Cortex of kidney (tissue), 1 donor: ENCODE measurements at places on chromosomes 13 and 19.

- no peak for DNase-seq
Observed at GRCh38 chr19:34269489-34269888, 15.1 kb downstream of the GARRE1 start.

DNA sequence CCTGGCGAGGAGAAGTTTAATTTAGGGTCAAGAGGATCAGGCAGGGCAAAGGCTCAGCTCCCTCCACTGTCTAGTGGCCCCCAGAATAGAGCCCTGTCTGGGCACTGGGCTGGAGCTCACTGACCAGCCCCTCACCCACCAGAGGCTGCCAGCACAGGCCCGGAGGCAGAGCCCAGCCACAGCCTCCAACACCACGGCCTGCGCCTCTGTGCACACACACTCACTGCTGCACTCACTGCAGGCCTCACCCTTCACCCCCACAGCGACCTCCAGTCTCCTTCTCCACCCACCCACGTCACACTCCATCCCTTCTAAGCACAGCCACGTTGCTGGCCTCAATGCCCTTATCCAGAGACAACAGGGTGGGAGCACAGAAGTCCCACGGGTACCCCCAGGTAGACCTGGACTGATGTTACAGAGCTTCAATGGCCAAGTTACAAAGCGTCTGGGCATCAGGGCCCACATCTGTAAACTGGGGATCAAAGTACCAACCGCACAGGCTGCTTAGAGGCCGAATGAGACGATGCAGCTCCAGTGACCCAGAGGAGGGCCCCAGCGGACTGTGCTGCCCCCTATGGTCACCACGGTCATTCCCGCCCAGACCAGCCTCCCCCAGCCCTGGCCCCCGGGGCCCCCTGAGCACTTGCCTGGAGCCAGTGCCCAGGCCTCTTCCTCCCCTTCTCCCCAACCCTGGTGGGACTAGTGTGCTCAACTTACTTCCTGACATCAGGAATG, 4.5 kb upstream of the PRKD2 start:
- DNase-seq, result no peak

GRCh38 chr13:72839831-72840426, 58.0 kb downstream of the PIBF1 start:
- DNase-seq, result no peak

GRCh38 chr13:109144693-109145437, 515.5 kb downstream of the MYO16 start:
- DNase-seq, result no peak

GRCh38 chr13:66821551-66821950, 408.6 kb downstream of the PCDH9 start:
- no peak for DNase-seq

- DNase-seq, result no peak
Observed at GRCh38 chr19:31356587-31357314, 7.5 kb upstream of the TSHZ3 start.

DNA sequence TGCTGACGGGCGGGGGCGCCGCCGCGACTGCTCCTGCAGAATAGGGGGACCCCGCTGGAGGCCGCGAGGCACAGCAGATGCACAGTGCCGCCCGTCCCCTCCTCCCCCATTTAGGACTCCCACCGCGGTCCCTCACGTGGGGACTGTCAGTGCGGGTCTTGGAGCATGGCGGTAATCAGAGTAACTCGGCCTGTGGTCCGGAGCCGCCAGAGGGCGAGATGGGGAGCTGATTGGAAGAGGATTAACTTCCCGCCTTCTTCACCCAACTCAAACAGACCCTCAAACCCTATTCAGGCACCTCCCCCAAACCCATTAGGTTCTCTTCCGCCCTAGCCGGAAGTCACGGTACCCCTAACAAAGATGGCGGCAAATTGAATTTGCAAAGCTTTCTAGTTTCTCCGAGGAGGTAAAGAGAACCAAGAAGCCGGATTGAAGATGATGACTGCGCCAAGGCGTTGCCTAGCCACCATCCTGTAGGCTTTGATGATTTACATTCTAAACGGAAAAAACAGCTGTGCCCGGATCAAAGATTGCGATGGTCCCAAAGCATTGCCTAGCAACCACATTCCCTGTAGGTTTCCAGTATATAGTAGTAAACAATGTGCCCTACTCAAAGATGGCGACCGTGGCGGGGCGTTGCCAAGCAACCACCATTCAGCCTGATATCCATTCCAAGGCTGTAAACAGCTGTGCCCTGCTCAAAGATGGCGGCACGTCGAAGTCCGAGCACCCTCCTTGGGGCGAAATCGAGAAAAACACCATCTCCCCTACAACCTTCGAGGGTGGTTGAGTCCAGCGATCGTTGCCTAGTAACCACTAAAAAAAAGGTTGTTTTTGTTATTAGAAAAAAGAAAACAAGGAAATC, at the start of gene FUZ:
TSS of gene FUZ (minus strand) at position 296 of the 865 bp plus-strand sequence. CDS start at position 110, 186 bp downstream.
- DNase-seq, result no peak

DNA sequence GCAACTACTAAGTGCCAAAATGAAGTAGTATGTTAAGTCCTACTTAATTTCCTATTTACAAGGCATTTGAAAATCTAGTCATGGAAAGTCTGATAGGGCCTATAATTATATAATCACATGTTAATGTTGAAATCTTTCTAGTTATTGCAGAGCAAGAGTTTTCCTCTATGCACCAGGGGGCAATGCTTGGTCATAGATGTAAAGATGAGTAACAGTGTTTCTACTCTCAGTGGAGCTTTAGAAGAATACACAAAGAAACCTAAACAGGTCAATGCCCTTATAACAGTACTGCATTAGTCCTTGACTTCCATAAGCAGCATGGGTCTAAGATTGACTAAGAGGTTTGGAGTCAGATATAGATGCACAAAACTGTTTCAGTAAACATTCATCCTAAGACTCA, 218.7 kb downstream of the KCTD12 start:
- no peak for DNase-seq

- DNase-seq, result no peak
Observed at GRCh38 chr13:21932996-21933395, 262.1 kb downstream of the FGF9 start.

DNA sequence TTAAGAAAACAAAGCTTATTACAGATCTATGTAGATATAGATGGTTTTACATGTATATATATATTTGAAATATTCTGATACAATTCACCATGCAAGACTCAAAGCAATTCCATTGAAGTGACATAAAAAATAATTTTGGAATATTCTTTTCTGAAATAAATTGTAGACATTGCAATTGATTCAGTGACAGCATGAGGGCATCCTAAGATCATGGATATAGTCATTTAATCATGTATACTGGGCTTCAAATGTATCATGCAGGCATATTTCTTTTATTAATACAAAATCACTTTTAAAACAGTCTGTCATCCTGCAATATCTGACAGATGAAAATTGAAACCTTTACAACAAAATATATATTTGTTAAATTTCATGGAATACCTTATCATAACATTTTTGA, 286.7 kb upstream of the SLITRK6 start:
- no peak for DNase-seq

DNA sequence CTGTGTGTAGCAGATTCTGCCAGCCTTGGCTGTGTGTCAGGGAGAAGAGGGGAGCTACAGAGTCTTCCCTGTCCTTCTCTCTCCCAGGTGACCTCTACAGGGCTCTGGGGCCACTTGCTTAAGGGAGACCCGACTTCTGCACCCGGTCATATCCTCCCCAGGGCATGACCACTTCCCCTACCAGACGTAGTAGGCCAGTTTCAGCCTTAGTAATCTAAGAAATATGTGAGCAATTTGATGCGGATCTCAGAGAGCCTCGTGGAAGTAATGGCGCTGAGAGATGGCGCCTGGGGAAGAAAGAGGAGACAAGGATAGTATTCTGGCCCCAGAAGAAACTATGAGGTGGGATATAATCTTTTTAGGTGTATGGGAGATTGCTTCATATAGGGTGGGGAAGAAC, 41.9 kb downstream of the NFIX start:
- DNase-seq, result no peak

DNA sequence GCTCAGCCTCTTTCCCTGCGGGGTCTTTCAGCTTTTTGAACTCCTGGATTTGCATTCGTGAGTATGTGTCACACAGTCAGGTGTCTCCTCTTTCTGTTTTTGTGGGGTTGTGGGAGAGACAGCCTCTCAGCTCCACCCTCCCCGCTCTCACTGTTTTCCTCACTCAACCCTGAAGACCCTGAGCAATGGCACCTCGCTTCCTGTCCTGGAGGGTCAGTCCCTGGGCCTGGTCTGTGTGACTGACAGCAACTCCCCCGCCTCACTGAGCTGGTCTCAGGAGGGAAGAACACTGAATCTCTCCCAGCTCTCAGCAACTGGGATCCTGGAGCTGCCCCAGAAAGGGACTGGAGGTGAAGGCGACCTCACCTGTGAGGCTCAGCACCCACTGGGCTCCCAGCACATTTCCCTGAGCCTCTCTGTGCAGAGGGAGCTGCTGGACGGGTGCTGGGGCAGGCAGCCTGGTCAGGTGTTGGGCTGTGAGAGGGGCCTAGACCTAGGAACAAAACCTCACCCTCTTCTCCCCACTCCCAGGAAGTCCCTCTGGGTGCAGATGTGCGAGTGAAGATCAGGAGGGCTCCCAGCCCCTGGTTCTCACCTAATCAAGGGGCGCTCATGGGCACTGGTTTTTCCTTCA, 4.2 kb upstream of the SIGLEC7 start:
- DNase-seq, result no peak

DNA sequence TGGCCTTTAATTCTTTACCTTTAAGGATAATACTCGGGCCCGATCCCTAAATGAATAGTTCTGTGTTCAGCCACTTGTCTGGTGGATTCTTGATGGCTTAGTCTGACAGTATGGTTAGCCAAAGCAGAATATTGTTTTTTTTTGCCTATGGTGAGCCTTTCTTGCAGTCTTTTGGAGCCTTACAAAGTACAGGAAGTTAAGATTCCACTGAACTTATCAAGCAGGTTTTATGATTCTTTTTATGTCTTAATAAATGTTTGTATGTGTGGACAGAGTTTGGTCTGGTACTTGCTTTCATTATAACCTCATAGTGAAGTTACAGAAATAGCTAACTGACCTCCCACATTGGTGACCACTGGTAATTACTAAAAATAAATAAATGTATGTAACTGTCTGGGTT, 17.1 kb downstream of the PCCA start:
- no peak for DNase-seq

GRCh38 chr13:100549316-100549715, 39.3 kb downstream of the GGACT start:
- no peak for DNase-seq

DNA sequence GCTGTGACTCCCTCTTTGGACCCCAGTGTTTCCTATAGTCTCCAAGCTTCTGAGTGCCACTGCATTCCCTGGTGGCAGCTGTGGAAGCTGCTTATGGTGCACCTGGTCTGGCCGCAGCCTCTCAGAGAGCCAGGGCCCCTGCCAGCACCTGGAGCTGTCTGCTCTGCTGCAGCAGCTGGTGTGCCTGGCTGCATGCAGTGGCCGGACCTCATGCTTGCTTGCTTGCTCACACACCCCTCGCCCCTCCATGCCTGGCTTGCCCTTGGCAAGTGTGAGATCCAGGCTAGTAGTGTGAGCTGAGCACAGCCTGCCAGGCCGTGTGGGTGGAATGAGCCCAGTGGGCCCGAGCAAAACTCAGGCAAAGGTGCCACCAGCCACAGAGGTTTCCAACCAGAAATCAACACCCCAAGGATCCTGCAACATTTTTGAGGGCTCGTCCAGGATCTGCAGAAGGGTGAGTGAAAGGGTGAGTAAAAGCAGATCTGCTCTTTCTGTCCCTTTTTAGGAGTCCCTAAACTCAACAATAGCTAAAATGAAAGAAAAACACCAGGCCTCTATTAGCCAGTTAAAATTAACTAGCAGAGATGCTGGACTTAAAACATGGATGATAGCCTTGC, 7.6 kb upstream of the MLLT1 start:
- DNase-seq, result no peak

DNA sequence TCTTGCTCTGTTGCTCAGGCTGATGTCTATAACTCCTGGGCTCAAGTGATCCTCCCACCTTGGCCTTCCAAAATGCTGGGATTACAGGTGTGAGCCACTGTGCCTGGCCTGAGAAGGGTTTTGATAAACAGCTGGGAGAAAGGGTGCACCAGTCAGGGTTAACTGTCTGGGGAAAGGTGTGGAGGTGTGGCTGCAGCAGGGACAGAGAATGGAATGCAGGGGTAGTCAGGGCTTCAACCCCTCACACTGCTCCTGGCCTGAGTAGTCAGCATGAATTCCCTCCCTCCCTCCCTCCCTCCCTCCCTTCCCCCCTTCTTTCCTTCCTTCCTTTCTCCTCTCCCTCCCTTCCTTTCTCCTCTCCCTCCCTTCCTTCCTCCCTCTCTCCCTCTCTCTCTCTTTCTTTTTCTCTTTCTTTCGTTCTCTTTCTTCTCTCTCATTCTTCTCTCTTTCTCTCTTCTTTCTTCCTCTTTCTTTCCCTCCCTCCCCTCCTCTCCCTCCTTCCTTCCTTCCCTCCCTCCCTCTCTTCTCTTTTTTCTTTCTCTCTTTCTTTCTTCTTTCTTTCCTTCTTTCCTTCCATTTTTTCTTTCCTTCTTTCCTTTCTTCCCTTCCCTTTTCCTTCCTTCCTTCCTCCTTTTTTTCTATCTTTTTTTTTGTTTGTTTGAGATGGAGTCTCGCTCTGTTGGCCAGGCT, 16.0 kb downstream of the MYO1F start:
- no peak for DNase-seq

DNA sequence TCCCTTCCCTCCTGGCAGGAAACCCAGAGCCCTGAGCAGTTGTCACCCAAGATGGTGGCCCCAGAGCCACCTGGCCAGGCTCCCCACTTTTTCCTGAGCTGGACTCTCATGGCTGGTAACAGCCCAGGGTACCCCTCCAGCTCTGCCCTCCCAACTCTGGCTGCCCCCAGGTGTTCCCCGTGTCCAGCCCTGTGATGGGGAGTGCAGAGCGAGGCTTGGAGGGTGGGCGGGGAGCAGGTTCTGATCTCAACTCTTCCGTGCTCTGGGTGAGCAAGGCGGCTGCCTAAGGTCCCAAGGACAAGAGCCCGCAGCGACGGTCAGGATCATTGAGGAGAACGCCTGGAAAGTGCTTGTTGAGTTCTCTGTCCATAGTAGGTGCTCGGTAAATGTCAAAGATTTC, 54.7 kb upstream of the GAS6 start:
- DNase-seq, result no peak

DNA sequence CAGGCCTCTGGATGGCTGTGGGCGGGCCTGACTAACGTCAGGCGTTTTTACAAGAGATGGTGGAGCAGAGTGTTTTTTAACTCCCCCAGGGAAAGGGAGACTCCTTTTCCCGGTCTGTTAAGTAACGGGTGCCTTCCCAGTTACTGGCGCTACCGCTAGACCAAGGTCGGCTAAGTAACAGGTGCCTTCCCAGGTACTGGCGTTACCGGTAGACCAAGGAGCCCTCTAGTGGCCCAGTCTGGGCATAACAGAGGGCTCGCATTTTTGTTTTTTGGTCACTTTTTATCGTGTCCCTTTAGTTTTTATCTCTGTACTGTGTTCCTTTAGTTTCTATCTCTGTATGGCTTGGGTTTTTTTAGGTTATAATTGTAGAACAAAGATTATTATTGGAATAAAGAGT, 10.0 kb downstream of the ZNF383 start:
- no peak for DNase-seq

GRCh38 chr13:67880916-67881315, 650.8 kb upstream of the PCDH9 start:
- DNase-seq, result no peak
